Osteocyte (in vitro differentiated cells): ENCODE measurements at places on chromosomes 13 and 19. TPM values are rescaled to one million over a fixed set of nuclear protein-coding genes. Genes with fewer than 3 reads are reported as not detected.
A peak's percentile ranks its signal among the peaks of the same experiment; 100 is the strongest.

DNA sequence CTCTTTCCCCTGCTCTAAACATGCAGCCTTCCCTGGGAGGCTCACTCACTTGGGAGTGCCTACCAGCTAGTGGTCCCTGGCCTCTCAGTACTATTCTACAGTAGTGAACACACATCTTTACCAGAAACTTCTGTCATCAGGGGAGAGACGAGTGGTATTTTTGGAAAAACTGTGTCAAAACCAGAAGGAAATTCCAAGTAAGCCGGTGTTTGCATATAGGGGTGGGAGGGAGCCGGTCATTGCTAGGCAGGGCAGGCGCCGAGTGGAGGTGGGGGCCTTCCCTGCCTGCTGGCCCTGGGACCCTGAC is 7.0 kb downstream of the RPS9 start:
- DNase-seq: no peak
- peaks cover 67% of the 10 kb centered on the region for H3K4me1 ChIP-seq
- H3K4me3 ChIP-seq: no peak overlapping the region
- peaks cover 37% of the 10 kb centered on the region for H3K36me3 ChIP-seq
- peak overlapping the region; percentile 70 for H3K27ac ChIP-seq

DNA sequence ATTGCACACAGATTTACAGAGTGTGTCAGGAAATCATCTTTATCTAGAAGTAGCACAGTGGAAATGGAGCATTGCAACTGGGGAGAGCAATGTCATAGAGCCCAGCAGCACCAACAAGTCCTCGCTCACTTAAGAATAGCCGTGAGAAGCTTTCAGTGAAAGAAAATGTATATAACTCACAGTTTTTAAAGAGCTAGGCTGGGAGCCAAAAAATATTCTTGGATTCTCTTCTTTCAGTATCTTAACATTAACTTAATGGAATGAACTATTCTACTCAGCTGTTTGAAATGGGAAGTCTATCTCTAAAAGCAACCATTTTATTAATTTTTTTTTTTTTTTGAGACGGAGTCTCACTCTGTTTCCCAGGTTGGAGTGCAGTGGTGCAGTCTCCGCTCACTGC is 329.6 kb downstream of the COG6 start:
- no peaks in the 10 kb centered on the region for H3K4me1 ChIP-seq
- peaks cover 2% of the 10 kb centered on the region for H3K27me3 ChIP-seq
- H3K36me3 ChIP-seq: no peaks in the 10 kb centered on the region
- H3K4me3 ChIP-seq: no peak overlapping the region

GRCh38 chr19:8097198-8097597 is 44.6 kb downstream of the CCL25 start:
- no peaks in the 10 kb centered on the region for H3K36me3 ChIP-seq
- H3K27me3 ChIP-seq: peaks cover 3% of the 10 kb centered on the region
- no peak overlapping the region for H3K27ac ChIP-seq
- no peaks in the 10 kb centered on the region for H3K4me1 ChIP-seq
- H3K4me3 ChIP-seq: no peak overlapping the region

GRCh38 chr13:33174491-33174890 is 111.1 kb downstream of the STARD13 start:
- peak overlapping the region; percentile 98 for H3K27ac ChIP-seq
- H3K4me1 ChIP-seq: peaks cover 91% of the 10 kb centered on the region
- no peak overlapping the region for H3K4me3 ChIP-seq
- DNase-seq: no peak
- peaks cover 18% of the 10 kb centered on the region for H3K36me3 ChIP-seq

- no peak overlapping the region for H3K27ac ChIP-seq
- DNase-seq: no peak
- no peaks in the 10 kb centered on the region for H3K27me3 ChIP-seq
- peaks cover 12% of the 10 kb centered on the region for H3K4me1 ChIP-seq
These were observed 19.1 kb upstream of the AKAP8 start for GRCh38 chr19:15398501-15399233.

DNA sequence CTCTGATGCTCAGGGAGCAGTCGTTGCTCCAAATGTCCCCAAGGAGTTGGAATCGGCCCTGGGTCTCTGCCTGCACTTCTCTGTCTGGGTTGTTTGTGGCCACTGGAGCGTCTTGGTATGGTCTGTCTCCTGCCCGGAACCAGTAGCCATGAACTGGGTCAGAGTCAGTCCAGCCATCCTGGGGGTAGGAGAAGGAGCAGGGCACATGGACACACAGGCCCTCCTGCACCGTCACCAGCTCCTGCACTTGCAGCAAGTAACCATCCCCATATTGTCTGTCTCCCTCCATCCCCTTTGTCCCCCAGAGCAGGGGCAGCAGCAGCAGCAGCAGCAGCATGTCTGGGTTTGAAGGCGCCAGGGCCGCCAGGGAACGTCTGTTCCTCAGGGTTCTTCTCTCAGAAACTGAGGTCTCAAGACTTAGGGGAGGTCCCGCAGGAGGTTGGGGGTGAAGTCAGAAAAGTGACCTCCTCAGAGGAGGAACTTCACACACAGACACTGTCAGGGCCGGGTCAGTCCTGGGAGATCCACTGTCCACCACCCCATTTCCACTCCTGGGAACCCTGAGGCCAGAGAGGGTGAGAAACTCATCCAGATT is at the start of gene SIGLEC8:
SIGLEC8 (minus strand) TSS at position 404 of the 595 bp plus-strand sequence; CDS start at position 337, 67 bp downstream.
- no peak within 1 kb of the TSS for H3K4me3 ChIP-seq
- no peaks in the 10 kb centered on the region for H3K27me3 ChIP-seq
- H3K27ac ChIP-seq: no peak within 1 kb of the TSS
- H3K36me3 ChIP-seq: no peaks in the 10 kb centered on the region

DNA sequence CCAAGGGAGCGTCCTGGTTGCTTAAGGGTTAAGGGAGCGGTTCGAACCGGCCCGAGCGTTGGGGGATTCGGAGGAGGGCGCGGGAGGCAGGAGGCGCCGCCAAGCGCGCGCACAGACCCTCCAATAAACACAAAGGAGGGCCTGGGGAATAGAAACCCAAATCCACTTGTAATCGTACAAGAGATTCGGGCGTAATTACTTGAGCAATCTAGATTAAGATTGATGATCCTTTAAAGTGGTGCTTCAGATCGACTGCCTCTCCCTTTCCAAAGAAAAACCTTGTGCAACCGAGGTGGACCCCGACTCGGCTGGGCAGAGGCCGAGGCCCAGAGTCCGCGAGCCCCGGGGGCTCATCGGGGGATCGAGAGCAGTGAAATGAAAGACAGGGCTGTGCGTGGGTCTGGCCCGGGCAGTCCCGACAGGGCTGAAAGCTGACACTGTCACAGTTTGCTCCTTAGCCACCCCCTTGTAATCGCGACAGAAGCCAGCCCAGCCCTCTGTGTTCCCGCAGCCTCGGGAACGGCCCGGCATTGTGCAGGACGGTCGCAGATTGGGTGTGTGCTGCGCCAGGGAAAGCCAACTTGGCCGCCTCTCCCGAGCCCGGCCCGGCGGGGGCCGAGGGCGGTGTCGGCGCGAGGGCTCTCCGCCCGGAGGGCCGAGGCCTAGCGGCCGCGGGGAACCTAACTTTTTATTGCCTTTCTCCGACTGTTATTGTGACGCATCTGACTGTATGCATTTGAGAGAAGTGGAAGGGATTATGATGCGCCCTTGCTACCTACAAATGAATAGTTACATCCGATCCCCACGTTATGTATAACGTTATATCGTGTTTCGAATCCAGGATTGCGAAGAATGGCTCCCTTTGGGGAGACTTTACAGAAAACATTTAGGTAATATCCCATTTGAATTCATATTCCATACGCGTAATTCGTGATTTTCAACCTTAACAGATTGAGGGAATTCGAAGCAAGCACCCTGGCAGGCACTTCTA is 5.5 kb downstream of the MAB21L1 start:
- H3K4me1 ChIP-seq: peaks cover 27% of the 10 kb centered on the region
- H3K4me3 ChIP-seq: peak overlapping the region; percentile 96
- peak overlapping the region; percentile 86 for H3K27ac ChIP-seq
- peaks cover 38% of the 10 kb centered on the region for H3K27me3 ChIP-seq

DNA sequence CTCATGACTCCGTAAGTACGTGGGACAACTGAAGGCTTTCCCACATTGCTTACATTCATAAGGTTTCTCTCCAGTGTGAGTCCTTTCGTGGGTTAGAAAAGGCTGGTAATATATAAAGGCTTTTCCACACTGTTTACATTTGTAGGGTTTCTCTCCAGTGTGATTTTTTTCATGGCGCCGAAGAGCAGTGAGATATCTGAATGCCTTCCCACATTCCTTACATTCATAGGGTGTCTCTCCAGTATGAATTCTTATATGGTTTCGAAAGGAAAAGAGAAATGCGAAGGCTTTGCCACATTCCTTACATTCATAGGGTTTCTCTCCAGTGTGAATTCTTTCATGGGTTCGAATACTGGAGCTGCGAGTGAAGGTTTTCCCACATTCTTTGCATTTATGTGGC is 29.5 kb downstream of the ZNF490 start:
- H3K27me3 ChIP-seq: no peaks in the 10 kb centered on the region
- H3K4me1 ChIP-seq: no peaks in the 10 kb centered on the region
- H3K4me3 ChIP-seq: no peak overlapping the region

- no peak for DNase-seq
- no peaks in the 10 kb centered on the region for H3K27me3 ChIP-seq
- no peak overlapping the region for H3K27ac ChIP-seq
- H3K4me1 ChIP-seq: no peaks in the 10 kb centered on the region
These were observed 32.4 kb upstream of the EIF3G start for GRCh38 chr19:10152100-10152499.

DNA sequence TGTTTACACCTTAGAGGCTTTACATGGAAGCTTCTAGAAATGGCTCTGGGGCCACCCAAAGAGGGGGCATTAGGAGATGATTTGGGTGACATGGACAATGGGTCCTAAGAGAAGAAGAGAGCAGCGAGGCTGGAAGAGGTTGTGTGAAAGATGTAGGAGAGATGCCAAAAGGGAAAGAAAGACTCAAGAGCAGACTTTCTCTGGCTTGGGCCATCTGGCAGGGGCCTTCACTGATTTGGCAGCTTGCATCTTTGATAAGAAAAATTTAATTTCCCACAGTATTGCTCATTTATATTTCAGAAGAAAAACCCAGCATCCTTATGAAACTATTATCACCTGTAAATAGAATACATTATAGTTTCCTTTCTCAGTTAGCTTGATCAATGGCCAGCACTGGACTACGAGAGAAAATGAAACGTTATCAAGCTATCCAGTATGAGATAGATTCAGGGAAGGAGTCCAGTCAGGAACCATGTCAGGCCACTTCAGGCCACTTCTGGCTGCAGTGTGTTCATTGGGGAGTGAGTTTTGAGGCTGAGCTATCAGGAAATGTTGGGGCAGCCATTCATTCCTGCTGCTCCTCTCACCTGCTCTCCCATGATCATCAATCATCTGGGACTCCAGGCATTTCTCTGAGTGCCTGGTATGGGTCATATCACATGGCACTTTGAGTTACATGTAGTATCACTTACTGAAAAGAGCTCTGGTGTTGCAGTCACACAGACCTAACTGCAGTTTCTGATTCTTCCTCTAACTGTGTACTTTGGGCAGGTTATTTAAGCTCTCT is 10.3 kb downstream of the SCEL start:
- H3K27ac ChIP-seq: no peak overlapping the region
- H3K27me3 ChIP-seq: no peaks in the 10 kb centered on the region
- no peaks in the 10 kb centered on the region for H3K4me1 ChIP-seq

DNA sequence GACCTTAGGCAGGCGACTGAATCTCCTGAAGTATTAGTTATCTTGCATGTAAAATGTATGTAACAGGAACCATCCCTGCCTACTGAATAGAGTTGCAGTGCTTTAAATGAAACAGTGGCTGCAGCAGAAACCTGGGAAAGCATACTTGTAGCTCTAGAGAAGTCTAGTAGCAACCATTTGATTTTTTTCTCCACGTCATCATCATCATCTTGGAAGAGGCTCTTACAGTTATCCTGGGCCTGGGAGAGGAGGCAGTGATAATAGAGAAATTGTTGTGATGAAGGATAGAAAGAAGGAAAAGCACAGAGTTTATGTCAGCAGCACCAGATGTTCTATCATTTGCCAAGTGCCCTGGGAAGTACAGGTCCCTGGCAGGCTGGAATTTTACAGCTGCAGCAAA is 377.6 kb downstream of the ITGBL1 start:
- H3K36me3 ChIP-seq: peaks cover 4% of the 10 kb centered on the region
- H3K4me3 ChIP-seq: no peak overlapping the region
- H3K27ac ChIP-seq: no peak overlapping the region
- peaks cover 8% of the 10 kb centered on the region for H3K4me1 ChIP-seq
- peaks cover 8% of the 10 kb centered on the region for H3K27me3 ChIP-seq
- no peak for DNase-seq

DNA sequence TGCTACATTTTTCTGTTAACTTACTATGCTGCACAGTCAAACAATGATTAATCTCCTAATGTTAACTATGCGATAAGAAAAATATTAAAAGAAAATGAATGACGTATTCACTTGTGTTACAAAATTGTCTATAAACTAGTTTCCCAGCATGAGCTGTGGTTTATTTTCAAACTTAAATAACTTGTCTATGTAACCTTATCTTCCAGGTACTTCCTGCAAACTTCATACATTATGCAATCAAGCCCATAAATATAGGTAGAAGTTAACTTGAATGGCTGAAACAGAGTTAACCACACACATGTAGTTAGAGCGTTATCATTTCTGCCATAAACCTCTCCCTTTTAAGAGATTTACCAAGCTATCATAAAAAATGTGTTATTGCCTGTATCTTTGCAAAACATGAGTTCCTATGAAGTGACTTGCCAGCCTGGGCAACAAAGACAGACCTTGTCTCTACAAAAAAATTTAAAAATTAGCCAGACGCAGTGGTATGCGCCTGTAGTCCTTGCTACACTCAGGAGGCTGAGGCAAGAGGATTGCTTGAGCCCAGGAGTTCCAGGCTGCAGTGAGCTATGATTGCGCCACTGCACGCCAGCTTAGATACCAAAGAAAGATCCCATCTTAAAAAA is 17.7 kb upstream of the KLF5 start:
- no peaks in the 10 kb centered on the region for H3K27me3 ChIP-seq
- no peaks in the 10 kb centered on the region for H3K36me3 ChIP-seq
- no peak overlapping the region for H3K27ac ChIP-seq

GRCh38 chr13:39509616-39510315 is 93.2 kb downstream of the LHFPL6 start:
- peaks cover 6% of the 10 kb centered on the region for H3K36me3 ChIP-seq
- peaks cover 40% of the 10 kb centered on the region for H3K4me1 ChIP-seq
- DNase-seq: no peak
- no peaks in the 10 kb centered on the region for H3K27me3 ChIP-seq

- H3K36me3 ChIP-seq: peaks cover 40% of the 10 kb centered on the region
- peaks cover 23% of the 10 kb centered on the region for H3K4me1 ChIP-seq
- H3K27me3 ChIP-seq: no peaks in the 10 kb centered on the region
- DNase-seq: no peak
These were observed 86.5 kb upstream of the FBXL3 start for GRCh38 chr13:77113496-77113895.

- no peaks in the 10 kb centered on the region for H3K36me3 ChIP-seq
- no peak overlapping the region for H3K4me3 ChIP-seq
- H3K27ac ChIP-seq: peak overlapping the region; percentile 19
- H3K4me1 ChIP-seq: peaks cover 14% of the 10 kb centered on the region
These were observed 30.0 kb downstream of the CEACAM1 start for GRCh38 chr19:42498169-42498757.

Gene IQCN
- total RNA-seq: 6.9 and 10.4 TPM in 2 replicates

Gene RTBDN
- total RNA-seq: not detected in 2 replicates

Gene ATXN8OS
- total RNA-seq: not detected in 2 replicates

Gene MUC16
- not detected in 2 replicates for total RNA-seq

Gene PGLYRP1
- total RNA-seq: not detected in 2 replicates

Gene PLVAP
- total RNA-seq: 0.26 TPM in 1 of 2 replicates, not detected in the other

Gene RNASEH2A
- total RNA-seq: 7.6 and 10.0 TPM in 2 replicates

Gene ING1
- total RNA-seq: 21.8 and 23.2 TPM in 2 replicates

Gene OR10H1
- total RNA-seq: not detected in 2 replicates

Gene SYT5
- total RNA-seq: not detected in 2 replicates

Gene ZNF417
- total RNA-seq: 16.9 and 21.0 TPM in 2 replicates
